ENCODE measurements at places on chromosomes 3 and 15.

DNA sequence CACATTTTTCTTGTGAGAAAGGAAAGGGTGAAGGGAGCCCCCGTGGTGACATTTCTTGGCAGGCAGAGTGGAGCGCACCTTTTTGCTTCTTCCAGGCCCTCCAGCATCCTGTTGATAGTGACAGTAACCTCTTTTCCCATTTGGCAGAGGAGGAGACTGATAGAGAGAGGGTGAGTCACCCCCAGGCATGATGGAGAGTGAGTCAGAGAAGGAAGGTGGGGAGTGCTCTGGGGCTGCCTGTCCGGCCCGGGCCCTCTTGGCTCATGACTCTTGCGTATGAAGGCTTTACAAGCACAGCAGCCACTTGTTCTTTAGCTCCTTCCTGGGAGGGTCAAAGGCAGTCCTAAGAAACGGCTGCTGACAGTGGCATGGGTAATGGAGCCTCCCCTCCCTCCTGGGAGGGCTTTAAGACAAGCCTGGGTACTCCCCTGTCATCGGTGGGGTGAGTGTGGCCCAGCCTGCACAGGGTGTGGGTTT is 16.0 kb downstream of the ANKRD63 start:
- DNase-seq = no peak

- no peak for DNase-seq
Measured at GRCh38 chr15:76333720-76334437, 2.7 kb upstream of the ISL2 start.

- DNase-seq = no peak
Measured at GRCh38 chr3:50164984-50165909, 10.1 kb downstream of the SEMA3F start.

- DNase-seq = no peak
Measured at GRCh38 chr3:40827942-40828688, 303.4 kb downstream of the ZNF621 start.

DNA sequence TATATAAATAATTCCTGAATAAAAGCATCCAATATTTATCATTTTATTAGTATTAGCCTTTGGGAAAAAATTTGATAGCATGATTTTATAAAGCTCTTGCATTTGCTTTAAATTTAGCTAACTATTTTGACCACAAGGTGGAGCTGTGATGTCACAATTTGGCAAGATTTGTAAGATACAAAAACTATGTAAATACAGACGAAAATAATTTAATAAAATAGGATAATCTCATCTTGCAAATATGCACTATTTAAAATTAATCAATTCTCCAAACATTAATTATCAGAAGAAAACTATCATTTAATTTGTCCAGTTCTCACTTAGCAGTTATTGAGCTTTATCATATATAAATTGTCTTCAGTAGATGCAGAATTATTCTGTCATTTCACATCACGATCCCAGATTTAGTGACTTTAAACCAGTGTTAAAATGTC is 95.4 kb downstream of the PLOD2 start:
- no peak for DNase-seq

DNA sequence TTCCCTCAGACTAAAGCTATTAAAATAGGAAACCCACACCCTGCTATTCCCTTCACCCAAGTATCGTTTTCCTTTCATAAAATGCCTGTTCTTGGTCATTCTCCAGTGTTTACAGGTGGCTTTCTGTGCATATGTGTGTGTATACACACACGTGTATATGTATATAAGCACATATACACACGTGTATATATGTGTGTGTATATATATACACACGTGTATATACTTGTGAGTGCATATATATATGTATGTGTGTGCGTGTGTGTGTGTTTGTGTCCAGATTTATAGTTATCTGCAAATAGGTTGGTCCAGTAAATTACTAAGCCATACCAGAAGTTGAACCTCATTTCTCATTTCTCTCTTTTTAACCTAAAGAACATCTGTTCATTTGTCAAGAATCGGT is 15.7 kb upstream of the TEX9 start:
- no peak for DNase-seq

DNA sequence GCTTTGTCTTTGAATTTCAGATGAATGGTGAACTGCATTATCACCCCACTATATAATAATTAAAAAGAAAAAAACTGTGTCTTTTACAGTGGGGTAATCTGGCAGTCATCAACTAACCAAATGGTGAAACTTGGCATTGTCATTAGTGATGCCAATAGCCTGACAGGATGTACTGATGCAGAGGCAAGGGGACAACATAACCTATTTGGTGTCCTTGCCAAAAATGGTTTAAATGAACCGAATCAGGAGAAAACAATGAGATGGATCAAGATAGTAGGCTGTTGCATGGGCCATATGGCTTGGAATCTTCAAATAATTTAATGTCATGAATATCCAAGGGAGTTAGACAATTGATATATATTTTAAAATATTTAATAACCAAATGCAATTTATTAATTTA is 738.7 kb downstream of the FHIT start:
- no peak for DNase-seq

- peak; percentile 48 for DNase-seq
Measured at GRCh38 chr3:45978006-45978761, 17.4 kb downstream of the FYCO1 start.

DNA sequence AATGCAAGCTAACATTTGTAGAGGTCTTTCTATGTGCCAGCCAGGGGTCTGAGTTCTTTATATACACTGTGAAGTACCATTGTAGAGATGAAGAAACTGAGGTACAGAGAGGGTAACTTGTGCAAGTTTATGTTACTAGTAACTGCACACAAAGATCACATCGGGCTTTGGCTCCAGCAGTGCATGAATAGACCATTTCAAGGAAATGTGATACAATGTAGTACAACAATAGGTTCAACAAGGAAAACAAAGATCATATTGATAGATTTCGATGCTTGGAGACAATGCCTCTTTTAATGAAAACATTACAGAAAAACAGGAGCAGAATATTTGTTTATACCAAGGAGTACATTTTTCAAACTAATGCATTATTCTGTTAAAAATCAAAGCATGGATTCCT is 115.3 kb downstream of the POLR2M start:
- no peak for DNase-seq

DNA sequence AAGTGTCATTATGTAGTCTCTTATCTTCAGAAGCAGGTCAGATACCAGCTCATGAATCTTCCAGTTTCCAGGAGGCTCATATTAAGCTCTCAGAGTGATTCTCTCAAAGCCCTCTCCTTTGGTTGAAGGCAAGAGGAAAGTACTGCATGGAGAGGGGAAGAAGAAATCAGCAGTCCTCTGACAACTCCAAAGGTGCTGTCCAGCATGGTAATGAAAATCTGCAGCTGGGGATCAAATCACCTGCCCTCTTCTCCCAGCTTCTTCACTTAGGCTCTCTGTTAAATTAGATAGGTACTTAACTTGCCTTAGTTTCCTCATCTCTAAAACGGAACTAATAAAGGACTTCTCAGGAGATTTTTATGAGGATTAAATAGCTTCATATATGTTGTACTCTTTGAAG is 738.8 kb upstream of the GOLIM4 start:
- DNase-seq = no peak

GRCh38 chr15:52306270-52306669 is 10.7 kb upstream of the MYO5C start:
- DNase-seq = no peak

Measured in stimulated activated CD4-positive, alpha-beta T cell treated with anti-CD3 and anti-CD28 coated beads, Interleukin-15, amount 100 ng/mL, for 48 hours (primary cell).